ENCODE measurements at places on chromosomes 2 and 18.

DNA sequence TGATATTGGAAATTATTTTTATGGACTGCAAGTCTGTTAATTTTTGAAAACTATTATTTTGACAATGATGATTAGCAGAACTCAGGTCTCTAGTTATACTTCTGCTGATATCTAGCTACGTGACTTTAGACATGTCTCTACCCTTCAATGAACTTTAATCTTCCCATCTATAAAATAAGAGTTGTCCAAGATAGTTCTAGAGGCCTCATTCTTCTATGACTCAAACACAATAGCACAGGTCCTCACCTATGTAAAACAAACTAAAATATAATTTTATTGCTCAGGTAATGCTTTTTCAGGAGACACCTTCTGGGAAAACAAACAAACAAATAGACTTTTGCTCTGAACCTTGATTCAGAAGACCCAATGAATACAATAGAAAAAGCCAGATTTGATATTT, 544.4 kb upstream of the SETBP1 start:
- DNase-seq: no peak

GRCh38 chr2:62999905-63000304, 50.7 kb upstream of the OTX1 start:
- DNase-seq: peak; percentile 21

DNA sequence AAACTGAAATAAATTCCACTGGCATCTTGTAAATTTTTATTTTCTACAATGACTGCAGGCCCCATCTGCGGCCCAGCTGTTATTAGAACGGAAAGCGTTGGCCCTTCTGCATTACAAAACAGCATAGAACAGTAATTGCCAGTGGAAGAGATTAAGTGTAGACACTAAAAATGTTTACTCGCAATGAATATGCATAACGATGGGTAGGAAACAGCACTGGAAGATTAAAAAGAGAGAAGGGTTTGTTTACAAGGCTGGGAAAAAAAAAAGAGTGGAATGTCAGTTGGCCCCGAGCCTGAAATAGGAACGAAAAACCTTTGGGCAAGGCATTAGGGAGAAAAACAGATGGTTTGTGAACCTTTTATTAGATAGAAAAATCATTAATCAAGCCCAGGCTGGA, 275.9 kb upstream of the TCF4 start:
- DNase-seq: peak; percentile 49

- no peak for DNase-seq
Measured at GRCh38 chr2:156145469-156145868, 187.1 kb downstream of the NR4A2 start.

DNA sequence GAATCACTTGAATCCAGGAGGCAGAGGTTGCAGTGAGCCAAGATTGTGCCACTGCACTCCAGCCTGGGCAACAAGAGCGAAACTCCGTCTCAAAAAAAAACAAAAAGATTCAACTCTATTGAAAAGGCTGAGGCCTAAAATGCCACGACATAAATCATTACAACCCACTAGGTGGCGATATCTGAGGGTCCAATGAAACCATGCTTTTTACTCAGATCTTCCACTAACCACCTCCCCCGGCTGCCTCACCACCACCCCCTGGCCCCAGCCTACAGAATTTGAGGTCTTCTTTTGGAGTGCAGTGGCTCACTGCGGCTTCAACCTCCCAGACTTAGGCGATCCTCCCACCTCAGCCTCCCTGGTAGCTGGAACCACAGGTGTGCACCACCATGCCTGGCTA, 57.5 kb downstream of the AP1S3 start:
- peak; percentile 65 for DNase-seq

DNA sequence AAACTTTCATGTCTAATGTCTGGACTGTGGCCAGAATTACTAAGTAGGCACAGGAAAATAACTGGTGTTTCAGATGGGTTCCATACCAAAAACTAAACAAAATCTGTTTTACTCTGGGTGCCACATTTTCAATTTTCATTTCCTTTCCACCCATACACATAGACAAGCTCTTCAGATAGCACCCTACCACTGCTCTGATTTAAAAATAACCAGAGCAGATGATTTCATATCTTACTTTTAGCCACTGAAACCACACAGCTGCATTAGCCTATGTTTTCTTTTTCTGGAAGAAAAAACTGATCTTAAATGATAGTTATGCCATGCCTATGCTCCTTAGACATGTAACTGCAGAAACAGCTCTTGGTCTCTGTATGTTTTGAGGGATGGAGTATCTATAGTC, 647.6 kb downstream of the CPS1 start:
- no peak for DNase-seq

DNA sequence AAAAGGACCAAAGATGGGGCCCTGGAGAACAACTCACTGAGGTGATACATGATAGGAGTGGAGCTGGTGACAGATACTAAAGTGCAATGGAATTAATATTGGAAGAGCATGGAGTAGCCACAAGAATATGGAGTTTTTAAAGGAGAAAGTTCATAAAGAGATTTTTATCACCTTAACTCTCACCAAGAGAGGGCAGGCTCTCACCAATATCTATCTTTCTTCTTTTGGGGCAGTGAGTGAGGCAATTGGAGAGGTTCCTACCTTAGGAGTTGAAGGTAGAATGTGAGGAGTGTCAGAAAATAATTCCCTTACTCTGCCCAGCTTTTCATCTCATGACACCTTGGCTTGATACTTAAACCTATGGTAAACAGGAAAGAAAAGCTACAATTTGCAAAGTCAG, 233.7 kb upstream of the CWC22 start:
- peak; percentile 43 for DNase-seq

DNA sequence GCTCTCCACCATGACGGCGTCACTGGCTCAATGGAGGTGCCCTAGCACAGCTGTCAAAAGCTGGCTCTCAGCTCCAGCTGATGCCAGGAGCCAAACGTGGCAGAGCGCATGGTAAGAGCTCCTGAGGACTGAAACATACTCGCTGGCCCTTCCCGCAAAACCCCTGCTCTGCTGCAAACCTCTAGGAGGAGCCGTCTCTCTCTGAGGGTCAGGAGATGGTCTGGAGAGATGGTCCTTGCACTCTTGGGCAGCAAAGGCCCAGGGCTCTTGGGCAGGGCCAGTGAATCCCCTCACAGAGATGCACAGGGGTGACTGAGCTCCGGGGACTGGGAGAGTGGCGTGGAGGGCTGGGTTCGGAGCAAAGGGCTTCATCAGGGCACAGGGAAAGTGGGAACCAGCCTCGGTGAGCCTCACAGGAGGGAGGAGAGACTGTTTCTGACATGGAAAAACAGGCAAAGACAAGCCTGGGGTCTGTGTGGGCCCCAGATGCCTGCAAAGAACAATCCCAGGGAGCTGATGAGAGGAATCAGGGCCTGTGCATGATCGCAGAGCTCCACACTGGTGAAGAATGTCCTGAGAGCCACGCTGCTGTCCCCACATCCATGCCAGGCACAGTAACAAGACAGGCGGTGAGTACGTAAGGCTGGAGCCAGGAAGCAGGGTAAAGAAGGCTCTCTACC, 17.2 kb downstream of the SNORC start:
- no peak for DNase-seq

DNA sequence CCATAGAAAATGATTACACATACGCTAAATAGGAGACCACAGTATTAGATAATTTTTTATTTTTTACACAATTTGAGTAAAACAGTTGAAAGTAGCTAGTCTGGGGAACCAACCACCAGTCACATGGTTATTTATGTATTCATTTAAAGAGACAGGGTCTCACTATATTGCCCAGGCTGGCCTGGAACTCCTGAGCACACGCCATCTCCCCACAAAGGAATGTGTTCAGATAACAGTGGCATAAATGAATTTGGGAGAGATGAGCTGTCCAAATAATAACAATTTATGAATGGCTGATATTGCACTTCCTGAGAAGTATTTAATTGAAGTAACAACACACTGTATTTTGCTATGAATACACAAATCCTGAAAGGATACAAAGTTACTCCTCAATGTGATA, 39.7 kb downstream of the KIDINS220 start:
- DNase-seq: no peak

- no peak for DNase-seq
Measured at GRCh38 chr2:101185085-101185484, 33.9 kb upstream of the TBC1D8 start.

GRCh38 chr2:95317123-95317500, 20.0 kb downstream of the KCNIP3 start:
- no peak for DNase-seq

DNA sequence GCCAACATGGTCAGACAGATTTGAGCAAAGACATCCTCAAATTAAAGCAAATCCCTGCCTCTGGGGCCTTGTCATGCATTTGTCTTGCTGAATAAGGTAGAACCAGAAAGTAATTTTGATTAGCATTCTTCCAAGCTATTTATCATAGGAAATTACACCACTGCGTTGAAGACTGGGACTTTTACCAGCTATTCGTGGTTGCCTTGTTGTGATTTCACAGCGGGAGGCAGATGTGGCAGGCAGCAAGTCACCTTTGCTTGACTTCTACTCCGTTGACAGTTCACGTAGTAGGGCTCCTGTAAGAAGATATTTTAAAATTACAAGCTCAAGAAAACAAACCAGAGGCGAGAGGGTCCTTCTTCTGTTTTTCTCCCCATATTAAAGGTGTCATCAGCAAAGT, 80.6 kb downstream of the EN1 start:
- no peak for DNase-seq

- no peak for DNase-seq
Measured at GRCh38 chr2:223537115-223537514, 65.0 kb downstream of the SCG2 start.

DNA sequence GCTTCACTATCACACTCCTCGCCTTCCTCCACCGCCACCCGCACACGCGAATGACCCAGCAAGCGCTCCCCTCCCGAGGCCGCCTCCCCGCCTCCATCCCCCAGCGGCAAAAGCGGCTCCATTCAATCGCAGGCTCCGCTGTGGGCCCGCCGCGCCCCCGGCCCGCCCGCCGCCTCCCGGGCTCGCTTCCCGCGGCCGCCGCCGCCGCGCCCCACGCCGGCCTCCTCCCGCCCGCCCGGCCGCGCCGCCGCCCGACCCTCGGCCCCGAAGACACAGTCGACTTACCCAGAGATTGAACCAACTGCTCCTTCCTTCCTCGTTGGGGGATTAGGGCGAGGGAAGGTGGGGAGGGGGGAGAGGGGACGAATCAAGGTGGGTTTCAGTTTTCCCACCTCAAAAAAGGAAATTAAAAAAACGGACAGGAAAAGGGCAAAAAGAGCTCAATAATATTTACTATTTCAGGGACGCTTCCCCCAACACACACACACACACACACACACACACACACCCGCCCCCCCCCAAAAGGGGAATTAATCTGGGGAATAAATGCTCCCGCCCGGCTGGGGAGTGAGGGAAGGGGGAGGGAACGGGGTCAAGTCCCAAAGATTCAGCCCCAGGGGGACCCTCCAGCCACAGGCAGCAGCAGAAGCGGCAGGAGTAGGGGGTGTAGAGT, 743 bp downstream of the XPO1 start:
- DNase-seq: no peak

GRCh38 chr2:97784953-97785352, 71.6 kb downstream of the ZAP70 start:
- no peak for DNase-seq

DNA sequence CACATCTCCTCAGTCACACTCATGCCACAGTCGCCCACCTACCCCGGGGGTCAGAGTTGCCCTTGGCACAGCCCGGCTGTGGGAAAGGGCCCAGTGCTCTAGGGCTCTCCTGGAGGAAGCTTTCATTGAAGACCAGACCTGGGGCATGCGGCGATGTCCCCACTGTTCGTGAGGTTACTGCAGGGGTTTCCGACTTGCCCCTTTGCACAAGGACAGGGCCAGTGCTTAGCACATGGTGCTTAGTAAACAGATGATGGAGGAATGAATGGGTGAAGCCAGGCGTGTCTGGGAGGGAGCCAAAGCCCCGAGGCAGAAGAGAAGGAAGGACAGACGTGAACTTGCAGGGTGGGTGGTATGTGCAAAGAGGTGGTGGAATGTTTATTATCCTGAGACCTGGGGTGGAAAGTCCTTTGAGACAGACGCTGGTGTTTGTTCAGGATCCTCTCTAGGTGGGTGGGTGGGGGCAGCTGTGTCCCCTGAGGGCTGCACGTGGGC, 205.9 kb upstream of the ARL4C start:
- DNase-seq: no peak

Data from fibroblast of mammary gland (primary cell).